Substantia nigra (tissue), 51 donors: ENCODE measurements at places on chromosomes 13 and 19.

DNA sequence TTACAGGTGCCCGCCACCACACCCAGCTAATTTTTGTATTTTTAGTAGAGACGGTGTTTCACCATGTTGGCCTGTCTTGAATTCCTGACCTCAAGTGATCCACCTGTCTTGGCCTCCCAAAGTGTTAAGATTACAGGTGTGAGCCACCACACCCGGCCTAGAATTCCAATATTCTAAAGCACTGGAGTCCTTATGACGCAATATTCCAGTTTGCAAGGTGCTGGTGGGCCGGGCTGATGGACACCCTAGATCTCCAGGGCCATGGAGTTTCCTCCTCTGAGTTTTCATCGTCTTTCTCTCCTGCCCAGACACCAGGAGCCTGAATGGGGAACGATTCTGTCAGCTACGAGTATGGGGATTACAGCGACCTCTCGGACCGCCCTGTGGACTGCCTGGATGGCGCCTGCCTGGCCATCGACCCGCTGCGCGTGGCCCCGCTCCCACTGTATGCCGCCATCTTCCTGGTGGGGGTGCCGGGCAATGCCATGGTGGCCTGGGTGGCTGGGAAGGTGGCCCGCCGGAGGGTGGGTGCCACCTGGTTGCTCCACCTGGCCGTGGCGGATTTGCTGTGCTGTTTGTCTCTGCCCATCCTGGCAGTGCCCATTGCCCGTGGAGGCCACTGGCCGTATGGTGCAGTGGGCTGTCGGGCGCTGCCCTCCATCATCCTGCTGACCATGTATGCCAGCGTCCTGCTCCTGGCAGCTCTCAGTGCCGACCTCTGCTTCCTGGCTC is 8.5 kb upstream of the DHX34 start:
- no peak for DNase-seq

DNA sequence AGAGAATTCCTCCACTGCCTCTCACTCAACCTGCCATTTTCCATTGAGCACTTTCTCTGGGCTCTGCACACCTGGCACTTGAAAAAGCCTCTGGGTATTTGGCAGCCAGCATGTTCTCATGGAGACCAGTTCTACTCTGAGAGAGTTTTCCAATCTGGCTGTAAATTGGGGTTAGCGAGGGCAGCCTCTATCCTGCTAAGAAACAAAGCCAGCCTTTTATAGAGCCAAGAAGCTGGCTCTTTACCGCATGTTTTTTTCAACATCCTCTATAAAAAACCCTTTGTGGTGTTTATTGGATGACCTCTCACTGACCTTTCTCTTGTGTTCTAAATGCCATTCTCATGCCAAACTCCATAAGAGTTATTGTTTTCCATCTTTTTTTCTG is 52.6 kb upstream of the RCBTB2 start:
- DNase-seq: peak; percentile 56

DNA sequence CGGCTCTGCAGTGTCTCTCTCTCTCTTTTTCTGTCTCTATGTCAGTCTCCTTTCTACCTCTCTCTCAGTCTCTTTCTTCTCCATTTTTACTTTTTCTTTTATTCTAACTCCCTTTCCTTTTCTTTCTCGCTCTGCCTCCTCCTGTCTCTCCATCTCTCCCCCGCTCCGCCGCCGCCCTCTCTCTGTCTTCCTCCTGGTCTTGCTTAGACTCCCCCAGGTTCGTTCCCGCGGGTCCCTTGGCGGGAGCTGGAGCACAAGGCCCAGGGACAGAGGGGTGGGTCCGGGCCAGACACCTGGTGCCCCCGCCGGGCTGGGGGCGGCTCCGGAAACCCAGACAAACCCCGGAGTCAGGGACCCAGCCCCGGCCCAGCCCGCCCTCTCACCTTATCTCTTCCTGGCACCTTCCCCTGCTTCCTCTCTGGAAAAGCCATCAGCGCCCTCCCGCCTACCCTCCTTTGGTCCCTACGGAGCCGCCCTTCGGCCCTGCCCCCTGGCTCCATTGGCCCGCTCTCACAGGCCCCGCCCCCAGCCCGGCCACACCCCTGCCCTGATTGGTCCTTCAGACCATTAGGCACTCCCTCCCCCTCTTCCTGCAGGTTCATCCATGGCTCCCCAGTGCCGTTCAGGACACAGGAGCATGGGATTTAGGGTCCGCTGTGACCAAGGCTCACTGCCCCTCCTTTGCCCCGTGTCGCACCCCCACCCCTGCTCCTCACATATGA is 15.4 kb upstream of the NOP53 start:
- no peak for DNase-seq

DNA sequence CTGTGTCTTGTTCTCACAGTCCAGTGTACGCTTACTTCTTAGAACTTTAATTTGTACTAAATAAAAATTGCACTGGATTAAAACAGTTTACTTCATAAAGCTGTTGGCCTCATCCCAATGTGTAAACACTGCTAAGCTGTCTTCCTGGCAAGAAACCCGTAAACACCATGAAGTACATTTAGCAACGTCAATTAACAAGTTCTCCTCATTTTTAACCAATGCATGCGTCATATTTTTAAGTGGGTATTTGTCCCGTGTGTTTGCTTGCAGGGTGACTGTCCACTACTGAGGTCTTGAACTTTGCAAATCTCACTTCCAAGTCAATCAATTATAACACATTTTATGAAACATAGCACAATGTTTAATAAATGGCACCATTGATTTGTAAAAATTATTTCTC is 28.2 kb downstream of the LAIR2 start:
- DNase-seq: no peak

GRCh38 chr19:52258426-52258825 is 11.0 kb upstream of the ZNF766 start:
- no peak for DNase-seq

GRCh38 chr19:43651758-43652545 is 12.3 kb upstream of the CADM4 start:
- peak; percentile 26 for DNase-seq

DNA sequence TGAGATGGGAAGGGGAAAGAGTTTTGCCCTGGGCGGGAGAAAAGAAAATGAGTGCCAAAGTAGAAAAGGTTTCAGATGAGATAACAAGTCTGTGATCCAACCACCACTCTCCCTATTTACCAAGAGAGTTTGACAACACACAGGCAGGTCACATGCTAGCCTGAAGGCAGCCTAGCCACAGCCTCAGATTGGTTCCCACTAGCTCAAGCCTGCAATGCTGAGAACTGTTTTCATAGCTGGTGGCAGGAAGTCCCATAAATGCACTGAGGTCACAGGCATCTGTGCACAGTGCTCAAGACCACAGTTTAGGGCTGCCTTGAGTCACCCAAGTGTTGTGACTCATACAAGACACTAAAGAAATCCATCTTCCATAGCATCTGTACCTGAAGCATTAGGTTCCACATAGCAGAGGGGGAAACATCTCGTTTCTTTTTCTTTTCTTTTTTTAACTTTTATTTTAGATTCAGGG is 18.5 kb upstream of the POP4 start:
- DNase-seq: no peak

- DNase-seq: no peak
Observed at GRCh38 chr19:12596485-12596884, 14.1 kb downstream of the ZNF490 start.

- no peak for DNase-seq
Observed at GRCh38 chr13:23824371-23824770, 64.8 kb downstream of the MIPEP start.

DNA sequence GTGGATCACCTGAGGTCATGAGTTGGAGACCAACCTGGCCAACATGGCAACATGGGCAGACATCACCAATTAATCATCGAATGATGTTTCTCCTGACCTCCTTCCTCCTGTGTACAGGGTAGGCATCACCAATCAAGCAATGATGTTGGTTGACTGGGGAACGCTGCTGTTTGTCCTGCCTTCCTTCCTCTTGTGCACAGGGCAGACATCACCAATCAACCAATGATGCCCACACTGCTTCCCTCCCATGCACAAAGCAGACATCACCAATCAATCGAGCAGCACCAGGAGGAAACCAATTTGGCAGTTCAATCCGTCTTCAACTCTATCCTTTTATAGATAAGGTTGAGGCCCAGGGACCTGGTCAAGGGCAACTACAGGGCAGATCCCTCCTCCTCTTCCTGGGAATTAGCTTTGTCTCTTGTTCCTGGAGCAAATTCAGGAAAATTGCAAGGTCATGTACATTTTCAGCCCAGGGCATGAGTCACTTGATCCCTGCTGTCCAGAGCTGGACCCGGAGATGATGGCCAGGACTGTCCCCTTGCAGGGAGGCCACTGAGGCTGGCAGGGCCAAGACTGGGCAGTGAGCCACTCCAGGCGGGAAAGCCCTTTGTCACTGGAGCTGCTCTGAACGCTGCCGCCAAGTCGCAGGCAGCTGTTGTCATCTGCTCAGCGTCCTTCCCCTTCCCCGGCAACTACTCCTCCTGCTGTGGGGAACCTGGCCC is 5.3 kb upstream of the CSNK1G2 start:
- no peak for DNase-seq

GRCh38 chr13:43077461-43077860 is 54.1 kb downstream of the DNAJC15 start:
- DNase-seq: no peak

DNA sequence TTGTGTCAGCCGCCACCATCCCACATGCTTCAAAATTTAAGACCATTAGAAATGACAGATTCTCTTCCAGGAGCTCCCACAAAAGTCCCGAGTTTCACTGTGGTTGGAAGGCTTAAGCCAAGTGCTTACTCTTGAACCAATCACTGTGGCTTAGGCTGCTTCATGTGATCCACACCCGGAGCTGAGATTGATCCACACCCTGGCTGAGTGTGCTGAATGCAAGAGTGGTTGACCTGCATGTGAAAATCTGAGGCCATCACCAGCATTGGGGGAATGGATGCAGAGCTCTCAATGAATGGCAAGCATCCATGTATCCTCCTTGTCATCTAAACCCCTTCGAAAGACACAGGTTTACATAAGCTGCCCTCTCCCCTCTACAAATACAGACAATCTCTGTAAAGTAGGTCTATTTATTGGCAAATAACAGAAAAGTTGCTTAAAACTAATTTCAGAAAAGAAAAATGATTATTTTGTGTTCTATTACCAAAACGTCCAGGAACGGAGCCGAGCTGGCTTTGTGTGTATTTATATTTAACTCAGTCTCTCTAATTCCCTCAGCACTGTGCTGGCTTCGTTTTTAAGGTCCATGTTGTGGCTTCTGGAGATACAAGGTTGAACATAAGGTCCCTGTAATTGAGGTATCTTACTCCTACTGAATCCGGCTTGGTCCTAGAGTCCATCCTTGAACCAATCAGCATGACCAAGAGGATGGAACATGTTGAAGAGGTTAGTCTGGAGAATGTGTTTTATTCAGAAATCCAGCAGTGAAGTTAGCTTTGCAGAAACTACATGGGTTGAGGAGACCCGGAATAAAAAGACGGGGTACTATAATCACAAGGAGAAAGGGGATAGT is 332.4 kb downstream of the LIG4 start:
- DNase-seq: no peak

DNA sequence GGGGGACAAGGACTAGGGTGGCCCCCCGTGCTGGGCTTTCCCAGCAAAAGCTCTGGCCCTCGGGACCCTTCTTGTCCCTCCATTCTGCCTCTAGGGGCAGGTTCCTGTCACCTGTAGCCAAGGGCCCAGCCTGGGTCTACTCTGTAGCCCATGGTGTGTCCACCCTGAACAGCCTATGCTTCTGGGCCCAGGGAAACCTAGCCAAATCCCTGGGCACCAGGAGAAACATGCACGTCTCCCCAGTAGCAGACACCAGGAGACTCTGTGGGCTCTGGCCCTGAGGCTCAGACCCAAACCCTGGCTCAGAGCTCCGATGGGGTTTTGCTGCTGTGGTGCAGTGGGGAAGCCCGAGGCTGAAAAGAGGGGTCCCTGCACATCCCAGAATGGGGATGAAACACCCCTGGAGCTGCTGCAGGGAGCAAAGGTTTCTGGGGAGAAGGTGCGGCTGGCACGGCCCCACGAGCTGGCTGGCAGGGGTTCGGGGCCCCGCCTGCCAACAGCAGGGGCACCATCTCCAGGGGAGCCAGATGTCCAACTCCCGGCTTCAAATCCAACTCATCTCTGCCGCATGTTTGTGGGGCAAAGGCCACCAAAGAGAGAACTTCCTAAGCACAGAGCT is 18.2 kb downstream of the CEBPG start:
- no peak for DNase-seq

GRCh38 chr13:84640691-84641090 is 758.4 kb upstream of the SLITRK1 start:
- no peak for DNase-seq

DNA sequence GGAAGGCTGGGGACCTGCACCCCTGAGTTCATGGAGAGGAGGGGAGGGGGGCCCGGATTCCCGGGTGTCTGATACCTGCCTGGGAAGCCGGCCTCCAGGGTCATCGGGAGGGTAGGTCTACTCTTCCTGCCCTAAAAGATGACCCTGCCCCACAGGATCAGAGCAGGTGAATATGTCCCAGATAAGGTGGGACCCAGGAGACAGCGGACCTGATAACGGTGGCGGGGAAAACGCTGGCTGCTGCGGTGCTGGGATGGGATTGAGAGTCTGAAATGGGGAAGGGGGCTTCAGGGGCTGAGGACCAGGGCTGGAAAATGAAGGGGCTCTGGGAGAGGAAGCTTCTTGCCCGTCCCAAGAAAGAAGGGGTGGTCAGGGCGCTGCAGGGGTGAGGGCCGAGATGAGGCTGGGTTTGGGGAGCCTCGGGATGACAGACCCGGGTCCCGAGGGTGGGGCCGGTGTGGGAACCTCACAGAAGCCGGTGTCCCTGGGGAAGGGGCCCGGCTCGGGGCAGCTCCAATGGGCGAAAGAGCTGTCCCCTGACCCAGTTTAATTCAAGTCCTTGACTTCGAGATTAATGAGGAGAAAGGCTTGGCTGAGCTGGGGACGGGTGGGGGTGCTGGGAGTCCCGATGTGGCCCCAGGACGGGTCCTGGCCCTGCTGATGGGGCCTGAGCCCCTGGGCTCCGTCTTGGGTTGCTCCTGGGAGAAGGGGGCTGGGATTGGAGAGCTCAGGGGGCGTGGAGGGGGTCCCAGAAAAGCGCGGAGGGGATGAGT is 823 bp downstream of the TTYH1 start:
- no peak for DNase-seq

- DNase-seq: no peak
Observed at GRCh38 chr13:112362021-112362420, 14.1 kb upstream of the SPACA7 start.

DNA sequence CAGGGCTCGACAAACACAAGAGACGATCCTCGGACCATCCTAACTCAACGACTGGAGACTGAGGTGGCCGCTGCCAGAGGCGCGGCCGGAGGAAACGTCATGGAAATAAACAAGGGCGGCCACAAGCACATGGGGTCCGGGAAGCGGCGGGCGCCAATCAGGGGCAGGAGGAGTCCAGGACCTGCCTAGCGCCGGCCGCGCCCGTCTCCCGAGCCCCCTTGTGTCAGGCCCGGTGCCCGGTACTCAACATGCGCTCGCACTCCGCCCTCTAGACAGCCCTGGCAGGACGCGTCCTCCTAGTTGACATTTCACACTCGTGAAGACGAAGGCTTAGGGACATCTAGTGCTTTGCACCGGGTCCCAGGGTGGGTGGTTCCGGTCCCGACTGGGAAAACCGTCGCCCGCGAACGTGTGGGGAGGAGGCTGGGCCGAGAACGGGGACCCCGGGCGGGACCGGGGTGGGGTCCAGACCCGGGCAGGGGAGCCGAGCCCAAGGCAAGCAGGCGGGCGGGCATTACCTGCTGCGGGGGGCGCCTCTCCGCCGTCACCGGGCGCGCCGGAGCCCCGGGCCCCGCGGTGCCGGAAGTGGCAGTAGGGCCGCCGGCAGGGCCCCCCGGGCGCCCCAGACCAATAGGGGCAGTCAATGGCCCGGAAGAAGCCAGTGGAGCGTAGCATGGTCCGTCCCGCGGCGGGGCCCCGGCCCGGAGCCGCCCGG is 442 bp downstream of the REXO1 start:
- no peak for DNase-seq

- DNase-seq: no peak
Observed at GRCh38 chr19:14237014-14237941, 31.3 kb upstream of the ADGRL1 start.
